ENCODE measurements at places on chromosomes 7 and 10.
A peak's percentile ranks its signal among the peaks of the same experiment; 100 is the strongest.

- DNase-seq: no peak
Observed at GRCh38 chr7:45993621-45994020, 72.5 kb upstream of the IGFBP3 start.

GRCh38 chr10:16992611-16993119 is 136.9 kb downstream of the CUBN start:
- DNase-seq: no peak

GRCh38 chr7:126228356-126229061 is 1024.2 kb downstream of the GRM8 start:
- DNase-seq: peak; percentile 51

DNA sequence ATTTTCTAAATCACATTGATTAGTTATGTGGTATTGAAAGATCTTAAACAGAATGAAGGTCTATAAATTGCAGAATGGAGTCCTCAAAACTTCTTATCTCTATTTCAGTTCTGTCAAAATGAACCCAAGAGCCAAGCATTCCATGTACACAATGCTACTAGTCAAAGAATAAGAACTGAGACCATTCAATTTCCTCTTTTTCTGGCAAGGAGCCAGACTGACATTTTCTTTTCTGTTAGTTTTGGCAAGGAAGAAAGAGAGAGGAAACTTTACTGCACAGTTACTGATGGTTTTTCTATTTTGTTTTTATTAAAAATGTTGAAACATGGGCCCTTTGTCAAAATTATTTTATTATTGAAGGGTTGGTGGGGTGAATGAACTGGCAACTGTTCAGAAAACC is 181.8 kb upstream of the FERD3L start:
- DNase-seq: no peak

Measured in neural progenitor cell (in vitro differentiated cells).